DND-41 (cell line): ENCODE measurements at places on chromosomes 4 and X.

DNA sequence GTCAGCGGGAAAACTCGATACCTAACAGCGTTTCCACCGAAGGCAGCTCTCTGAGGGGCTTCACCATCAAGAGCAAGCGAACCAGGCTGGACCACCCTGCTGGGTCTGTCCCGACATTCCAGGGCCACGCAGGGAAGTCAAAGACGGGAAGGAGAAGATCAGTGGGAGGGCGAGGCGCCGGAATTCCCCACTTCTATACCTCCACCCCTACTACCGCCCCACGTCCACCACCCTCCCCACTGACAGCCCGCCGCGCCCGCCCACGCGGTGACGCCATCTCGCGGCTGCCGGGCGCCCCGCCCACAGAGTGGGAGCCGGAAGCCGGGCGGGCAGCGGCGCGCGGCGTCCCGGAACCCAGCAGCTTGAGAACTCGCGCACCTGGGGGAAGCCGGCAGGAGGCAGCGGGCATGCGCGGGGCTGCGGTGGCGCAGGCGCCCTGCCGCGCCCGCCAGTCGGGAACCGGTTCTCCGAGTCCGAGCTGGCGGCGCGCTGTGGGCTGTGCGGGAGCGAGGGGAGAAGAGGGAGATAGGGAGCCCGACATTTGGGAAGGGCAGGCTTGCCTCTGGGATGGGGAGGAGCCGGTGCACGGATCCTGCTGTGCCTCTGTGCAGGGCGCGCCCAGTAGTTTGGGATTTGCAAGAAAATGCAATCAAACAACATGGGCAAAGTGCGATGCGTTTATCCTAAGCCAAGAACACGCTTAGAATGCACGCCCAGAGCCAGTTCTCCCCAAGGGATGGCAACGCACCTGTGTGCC lies 3.2 kb upstream of the STIM2 start:
- DNase-seq, result peak; percentile 89

DNA sequence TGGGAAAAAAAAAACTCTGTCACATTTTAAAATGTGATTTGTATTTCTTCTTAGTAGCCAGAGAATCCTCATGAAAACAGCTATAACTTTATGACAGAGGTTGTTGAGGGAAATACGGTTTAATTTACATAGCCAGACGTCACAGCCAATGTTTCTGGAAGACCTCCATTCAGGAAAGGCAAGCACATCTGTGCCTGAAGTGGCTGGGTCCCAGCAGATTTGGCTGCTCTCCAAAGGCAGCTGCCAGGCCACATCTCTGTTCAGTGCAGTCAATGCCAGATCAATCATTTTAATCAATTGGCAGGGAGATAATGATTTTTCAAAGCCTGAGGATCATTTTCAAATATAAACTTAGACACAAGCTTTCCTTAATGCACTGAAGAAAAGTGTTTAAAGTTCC lies 86.5 kb upstream of the ZIC3 start:
- DNase-seq, result no peak

DNA sequence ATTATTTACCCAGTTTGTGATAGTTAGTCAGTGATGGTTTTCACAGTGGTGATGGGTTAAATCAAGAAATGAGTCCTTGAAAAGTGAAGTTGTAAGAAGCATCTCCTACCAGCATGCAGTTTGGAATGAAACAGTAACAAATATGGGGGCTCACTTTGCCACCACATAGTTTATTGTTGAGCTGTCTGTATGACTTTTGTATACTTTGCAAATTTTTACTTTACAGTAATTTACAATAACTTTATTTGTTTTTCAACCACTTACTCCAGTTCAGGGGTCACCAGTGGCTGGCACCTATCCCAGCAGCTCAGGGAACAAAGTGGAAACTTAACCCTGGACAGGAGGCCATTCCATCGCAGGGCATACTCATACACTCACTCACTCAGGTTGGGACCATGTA lies 64.5 kb upstream of the ANKRD50 start:
- no peak for DNase-seq

GRCh38 chr4:72770708-72771107 lies 201.7 kb upstream of the ADAMTS3 start:
- DNase-seq, result no peak

GRCh38 chr4:54959651-54960116 lies 165.7 kb downstream of the KDR start:
- no peak for DNase-seq

DNA sequence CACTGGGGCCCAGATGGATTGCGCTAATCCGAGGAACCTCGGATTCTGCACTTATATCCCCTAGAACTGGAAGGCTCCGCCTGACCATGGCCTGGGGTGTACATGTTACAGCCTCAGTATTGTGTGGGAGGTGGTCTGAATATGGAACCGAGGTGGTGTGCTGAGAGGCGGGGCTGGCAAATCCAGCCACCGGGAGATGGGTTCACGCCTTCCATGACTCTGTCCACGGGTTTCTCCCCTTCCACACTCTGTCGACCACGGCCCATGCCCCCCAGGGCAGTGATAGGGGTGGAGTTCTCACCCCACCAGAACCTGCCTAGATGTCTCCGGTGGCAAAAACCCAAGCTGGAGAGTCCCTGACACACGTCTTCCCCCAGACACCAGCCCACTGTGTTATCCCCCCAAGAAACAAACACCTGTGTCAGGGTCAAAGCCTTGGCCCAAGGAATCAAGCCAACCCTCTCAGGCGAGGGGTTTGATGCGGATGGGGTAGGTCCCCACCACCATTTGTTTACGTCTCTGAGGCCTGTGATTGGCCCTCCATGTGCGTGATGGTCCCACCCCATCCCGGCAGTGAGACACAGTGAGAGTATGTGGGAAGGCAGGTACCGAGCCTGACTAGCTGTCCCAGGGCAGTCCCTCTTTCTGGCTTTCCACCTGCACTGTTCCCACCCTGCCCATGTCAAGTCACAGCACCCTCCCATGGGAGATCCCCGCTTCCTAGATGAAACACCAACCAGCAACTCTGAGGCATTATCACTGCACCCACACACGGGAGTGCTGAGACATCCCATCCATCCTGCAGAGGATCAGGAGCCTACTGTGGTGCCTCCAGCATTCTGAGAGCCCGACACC lies 6.6 kb upstream of the LOC101059915 start:
- DNase-seq, result no peak

GRCh38 chrX:20463296-20464075 lies 196.8 kb upstream of the RPS6KA3 start:
- no peak for DNase-seq

DNA sequence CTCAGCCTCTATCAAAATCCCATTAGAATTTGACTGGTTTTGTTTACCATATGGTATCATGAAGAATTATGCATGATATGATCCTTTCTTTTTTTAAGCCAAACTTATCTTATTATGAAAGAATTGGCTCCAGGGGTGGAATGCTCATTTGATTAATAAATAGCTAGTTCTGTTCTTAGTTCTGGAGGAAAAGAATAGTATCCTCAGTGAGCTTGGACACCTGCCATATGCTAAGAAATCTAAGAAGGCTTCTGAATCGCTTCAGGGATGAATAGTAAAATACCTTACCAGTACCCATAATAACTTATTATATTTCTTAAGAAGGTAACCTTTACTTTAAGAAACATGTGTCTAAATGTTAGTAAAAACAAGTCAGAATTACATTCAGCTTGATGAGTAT lies 803.6 kb downstream of the ADGRL3 start:
- no peak for DNase-seq

GRCh38 chr4:184671101-184671500 lies 21.6 kb downstream of the PRIMPOL start:
- DNase-seq, result no peak

DNA sequence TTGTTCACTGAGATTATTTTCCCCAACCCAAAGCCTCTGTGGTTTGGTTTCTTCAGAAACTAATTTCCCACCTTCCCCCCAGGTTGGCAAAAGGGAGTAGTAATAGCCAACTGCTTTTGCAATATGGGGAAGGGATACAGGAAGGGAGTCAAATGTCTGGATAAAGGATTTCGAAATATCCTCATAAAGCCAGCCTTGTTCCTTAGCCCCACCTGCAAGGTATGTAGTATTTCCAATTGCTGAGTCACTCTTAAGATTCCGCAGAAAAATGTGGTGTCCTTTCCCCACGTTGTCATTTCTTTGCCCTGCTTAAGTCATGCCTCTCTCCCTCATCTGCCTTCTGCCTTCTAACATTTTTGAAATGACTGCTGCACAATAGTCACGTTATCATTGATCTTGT lies 138.8 kb upstream of the DCAF8L1 start:
- no peak for DNase-seq

- DNase-seq, result no peak
Observed at GRCh38 chr4:7441201-7441600, 6.5 kb upstream of the PSAPL1 start.

DNA sequence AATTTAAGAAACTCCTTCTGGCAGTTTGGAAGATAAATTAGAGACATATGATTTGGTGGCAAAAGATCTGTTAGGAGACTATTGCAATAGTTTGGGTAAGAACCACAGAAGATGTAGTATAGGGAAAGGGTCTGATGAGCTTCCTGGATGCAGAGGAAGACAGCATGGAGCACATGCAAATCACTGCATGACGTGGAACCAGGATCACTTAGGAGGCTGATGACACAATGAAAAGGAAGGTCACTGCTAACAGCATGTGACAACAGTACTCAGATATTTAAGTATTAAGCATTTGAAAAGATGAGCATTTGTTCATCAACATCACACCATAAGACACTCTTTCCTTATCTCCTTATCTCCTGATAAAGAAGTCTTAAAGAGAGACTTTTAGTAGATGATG lies 167.8 kb upstream of the LDB2 start:
- DNase-seq, result no peak
